ENCODE measurements at places on chromosomes 4 and X. TPM values are rescaled to one million over a fixed set of nuclear protein-coding genes. Genes with fewer than 3 reads are reported as not detected.
A peak's percentile ranks its signal among the peaks of the same experiment; 100 is the strongest.

The PLS3 gene
- total RNA-seq, result 305 TPM

The SERPINA7 gene
- not detected for total RNA-seq

The DDX3X gene
- 116 TPM for total RNA-seq

The MAGEA8 gene
- total RNA-seq, result not detected

GRCh38 chrX:115650449-115650848, 89.5 kb downstream of the PLS3 start:
- no peak for DNase-seq

- no peak for DNase-seq
Observed at GRCh38 chr4:19366916-19367315, 884.8 kb upstream of the SLIT2 start.

GRCh38 chr4:100306018-100306417, 115.8 kb upstream of the DDIT4L start:
- peak; percentile 33 for DNase-seq

DNA sequence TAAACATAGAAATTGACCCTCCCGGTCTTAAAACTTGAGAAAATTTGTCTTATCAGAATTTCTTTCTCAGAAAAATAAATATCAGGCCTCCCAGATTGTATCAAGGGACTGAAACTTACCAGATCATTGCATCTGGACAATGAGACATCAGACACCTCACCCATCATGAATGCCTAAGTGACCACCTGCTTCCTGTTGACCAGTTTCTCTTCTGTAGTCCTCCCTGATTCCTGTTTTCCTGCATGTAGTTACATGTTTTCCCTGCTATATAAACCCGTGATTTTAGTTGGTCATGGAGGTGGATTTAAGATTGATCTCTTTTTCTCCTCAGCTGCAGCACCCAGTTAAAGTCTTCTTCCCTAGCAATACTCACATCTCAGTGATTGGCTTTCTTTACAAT, 548.1 kb downstream of the PPP4R3C start:
- DNase-seq, result peak; percentile 40

- peak; percentile 98 for DNase-seq
Observed at GRCh38 chr4:95129821-95130311, 372.1 kb downstream of the BMPR1B start.

GRCh38 chr4:7652451-7652881, 217.7 kb upstream of the PSAPL1 start:
- DNase-seq, result no peak

GRCh38 chrX:77779695-77780094, 6.3 kb downstream of the ATRX start:
- no peak for DNase-seq

DNA sequence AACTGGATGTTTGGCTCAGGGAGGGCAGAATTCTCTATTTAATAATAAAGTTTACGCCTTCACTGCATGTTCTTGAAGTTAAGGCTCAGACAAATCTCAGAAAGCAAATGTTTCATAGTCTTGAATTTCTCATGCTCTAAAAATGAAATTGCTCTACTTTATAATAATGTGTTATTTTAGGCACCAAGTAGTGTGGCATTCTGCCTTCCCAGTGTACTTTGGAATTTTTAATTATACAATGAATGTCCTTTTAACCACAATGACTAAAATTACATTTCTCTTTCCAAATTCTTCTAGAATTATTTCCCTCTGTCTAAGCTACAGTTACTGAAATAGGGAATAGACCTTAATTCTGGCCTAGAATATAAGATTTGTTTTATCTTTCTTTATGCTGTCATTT, 97.9 kb upstream of the PDE5A start:
- no peak for DNase-seq
